ENCODE measurements at places on chromosomes 2 and 18.

DNA sequence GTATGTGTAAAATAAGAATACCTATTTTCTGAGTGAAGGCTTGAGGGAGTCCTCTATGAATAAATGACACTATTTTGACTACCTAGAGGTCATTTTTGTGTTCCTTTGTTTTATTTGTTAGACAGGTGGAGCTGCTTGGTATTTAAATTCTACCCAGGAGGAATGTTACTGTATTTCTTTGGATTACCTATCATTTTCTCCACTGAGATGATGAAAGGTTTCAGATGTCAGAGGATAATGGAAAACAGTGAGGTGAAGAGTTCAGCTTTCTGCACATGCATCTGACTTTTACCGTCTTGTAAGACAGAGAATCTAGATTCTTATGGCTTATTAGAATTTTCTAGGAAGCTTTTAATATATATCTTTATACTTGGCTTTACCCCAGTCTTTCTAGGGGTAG is 689.8 kb upstream of the NXPH2 start:
- no peak for DNase-seq

- no peak for DNase-seq
Measured at GRCh38 chr2:147456779-147457178, 388.1 kb upstream of the ACVR2A start.

- no peak for DNase-seq
Measured at GRCh38 chr2:159090514-159091201, 122.2 kb downstream of the TANC1 start.

DNA sequence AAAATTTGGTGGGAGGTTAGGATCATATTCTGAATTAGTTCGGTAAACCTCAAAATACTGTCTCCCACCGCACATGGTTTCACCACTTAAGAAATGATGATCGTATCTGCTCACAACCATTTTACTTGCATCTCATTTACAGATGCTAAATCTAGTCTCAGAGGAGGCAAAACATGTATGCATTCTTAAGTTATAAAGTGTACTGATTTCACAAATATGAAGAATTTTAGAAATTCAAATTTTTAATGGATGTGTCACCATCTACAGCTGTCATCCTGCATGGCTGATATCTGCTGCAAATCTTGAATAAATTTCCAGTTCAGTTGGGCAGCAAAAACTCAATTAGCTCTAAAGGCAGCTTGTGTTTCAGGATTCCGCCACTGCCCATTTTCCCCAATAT is 243.3 kb upstream of the KCNJ3 start:
- DNase-seq: no peak

- no peak for DNase-seq
Measured at GRCh38 chr2:21155365-21156136, 31.8 kb downstream of the TDRD15 start.

- no peak for DNase-seq
Measured at GRCh38 chr18:22838639-22839277, 94.4 kb upstream of the RBBP8 start.

GRCh38 chr2:143205106-143205764 is 76.0 kb downstream of the ARHGAP15 start:
- no peak for DNase-seq

DNA sequence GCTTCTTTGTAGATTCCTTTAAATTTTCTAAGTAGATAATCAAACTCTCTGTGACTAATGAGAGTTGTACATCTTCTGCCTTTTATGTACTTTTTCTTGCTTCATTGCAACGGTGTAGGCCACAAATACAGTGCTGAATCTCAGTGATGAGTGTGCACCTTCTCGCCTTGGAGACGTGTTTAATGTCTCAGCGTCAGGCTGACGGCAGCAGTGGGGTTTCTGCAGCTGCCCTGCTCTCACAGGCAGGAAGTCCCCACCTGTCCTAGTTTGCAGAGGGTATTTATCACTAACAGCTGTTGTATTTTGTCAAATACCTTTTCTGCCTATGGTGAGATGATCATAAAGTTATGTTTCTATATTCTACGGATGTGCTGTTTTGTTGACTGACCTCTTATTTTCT is 13.3 kb downstream of the AGXT start:
- no peak for DNase-seq

DNA sequence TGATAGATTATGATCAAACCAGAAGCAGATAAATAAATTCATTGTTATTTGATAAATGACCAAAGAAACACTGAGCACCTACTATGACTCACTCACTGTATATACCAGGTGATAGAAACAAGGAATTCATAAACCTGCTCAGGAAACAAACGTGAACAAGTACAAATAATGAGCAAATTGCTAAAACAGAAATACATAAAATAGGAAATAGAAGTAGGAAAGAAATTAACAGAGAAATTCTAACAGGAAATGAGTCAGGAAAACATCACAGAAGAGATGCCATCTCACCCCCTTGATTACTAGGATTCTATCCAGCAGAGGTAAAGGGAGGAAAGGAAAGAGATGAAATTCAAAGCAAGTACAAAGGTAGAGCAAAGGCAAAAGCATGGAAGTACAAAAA is 31.3 kb downstream of the EXOC6B start:
- DNase-seq: no peak

GRCh38 chr2:96095116-96095636 is 21.2 kb downstream of the ADRA2B start:
- no peak for DNase-seq

DNA sequence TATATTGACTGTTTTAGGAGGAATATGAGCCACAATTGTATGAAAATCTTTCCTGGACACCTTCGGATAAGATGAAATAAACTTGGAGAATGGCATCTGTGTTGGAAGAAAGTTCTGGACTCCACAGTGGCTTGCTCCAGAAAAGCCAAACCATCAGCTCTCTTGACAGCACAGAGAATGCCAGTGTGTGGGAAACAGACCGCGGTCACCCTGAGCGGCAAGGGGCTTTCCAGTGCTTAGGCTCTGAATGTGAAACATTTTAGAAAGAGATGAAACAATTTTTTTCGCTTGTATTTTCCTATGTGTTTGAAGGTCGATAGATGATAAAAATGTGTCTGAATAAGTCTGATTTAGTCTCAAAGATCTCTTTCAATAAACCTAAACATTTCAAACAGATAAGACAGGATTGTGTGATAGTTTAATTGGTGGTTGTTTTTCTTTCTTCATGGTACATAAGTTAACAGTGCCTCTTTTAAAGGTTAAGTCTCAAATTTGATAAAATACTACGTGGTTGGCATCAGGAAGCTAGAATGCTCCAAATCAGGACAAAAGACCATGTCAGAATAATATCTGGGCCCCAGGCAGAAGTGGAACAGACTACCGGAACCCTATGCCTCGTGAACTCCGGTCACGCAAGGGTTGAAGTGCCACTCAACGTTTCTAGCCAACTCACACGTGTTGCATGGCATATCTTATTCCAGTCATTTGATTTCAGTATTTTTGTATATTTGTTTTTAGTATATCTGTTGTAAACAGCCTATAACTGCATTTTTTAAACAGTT is 28.9 kb downstream of the PTGR3 start:
- DNase-seq: no peak

DNA sequence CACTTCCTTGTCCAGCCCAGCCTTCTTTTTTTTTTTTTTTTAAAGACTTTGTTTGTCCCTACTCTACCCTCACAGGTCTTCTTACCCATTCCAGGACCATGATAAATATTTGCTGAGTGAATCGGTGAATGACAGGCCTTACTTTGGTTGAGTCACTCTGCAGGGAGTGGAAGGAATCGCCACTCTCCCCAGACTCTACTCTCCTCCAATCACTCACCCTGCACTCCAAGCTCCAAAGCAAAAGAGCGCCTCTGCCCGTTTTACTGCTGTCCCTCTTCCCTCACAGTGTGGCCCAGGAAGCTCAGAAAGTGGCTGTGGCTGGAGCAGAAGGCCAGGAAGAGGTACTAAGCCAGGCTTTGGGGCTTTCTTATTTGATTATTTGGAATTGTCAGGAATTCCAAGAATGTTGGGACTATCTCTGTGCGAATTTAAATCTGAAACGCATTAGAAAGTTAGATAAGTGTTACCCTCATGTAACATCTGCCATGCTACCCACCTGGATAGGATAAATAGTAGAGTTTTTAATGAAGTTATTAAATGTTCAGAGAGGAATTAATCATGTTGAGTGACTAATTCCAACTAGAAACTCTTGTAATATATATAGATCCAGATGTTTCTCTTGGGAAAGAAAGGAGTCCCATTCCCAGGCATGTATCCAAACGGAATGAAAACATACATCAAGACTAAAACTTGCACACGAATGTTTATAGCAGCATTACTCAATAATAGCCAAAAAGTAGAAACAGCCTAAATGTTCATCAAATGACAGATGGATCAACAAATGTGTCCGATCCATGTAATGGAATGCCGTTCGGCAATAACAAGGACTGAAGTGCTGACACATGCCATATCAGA is 43.0 kb upstream of the CHMP1B start:
- no peak for DNase-seq

GRCh38 chr2:4020153-4020552 is 316.8 kb downstream of the DCDC2C start:
- no peak for DNase-seq

GRCh38 chr2:106257830-106258229 is 63.7 kb upstream of the UXS1 start:
- no peak for DNase-seq

DNA sequence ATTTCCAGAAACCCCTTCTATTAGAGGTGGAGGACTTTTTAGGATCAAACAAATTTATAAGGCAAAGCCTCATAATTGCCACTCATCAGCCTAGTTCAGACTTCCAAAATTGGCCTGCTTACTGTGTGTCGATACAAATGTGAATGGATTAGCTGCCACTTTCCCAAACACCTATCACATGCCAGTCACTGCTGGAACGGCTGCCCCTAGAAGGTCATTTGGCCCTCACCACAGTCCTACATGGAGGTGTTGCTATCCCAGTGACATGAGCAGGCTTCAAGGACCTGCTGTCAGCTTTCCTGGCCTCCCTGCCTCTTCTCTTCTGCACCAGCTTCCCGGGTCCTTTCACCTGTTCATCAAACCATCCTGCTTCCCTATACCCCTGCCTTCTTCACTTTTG is 279.2 kb upstream of the SKOR2 start:
- DNase-seq: no peak

DNA sequence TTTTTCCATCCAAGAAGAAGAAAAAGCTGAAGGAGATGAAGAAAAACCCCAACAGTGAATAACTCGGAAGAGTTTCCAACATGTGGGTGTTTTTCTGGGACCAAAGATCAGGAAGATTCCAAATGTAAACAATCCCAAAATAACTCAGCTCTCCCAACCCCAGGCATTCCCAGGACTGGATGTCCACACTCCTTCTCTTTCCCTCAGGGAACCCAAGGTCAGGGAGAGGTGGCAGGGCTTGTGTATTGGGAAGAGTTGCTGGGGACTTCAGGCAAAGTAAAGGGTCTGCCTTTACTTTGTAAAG is 268.0 kb downstream of the DYSF start:
- no peak for DNase-seq

DNA sequence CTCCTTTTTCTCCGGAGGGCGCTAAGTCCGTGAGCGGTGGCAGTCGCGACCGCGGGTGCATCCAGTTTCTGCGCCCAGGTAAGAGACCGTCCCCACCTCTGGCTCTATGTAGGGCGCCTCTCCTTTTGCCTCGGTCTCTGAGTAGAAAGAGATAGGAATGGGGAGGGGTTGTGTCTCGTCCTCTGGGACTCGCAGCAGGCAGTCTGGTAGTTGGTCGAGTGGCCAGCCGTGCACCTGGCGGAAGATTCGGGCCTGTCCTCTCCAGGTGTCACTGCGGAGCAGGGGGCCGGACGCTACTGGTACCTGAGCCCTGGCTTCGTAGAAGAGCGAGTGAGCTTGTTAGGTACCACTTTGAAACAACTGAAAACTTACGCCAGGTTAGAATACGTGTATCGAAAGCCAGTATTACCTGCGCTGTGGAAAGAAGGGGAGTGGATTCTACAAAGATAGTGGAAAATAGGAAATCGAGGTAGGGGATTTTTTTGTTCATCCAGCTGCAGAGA is 403 bp downstream of the MAP2 start:
- DNase-seq: no peak

DNA sequence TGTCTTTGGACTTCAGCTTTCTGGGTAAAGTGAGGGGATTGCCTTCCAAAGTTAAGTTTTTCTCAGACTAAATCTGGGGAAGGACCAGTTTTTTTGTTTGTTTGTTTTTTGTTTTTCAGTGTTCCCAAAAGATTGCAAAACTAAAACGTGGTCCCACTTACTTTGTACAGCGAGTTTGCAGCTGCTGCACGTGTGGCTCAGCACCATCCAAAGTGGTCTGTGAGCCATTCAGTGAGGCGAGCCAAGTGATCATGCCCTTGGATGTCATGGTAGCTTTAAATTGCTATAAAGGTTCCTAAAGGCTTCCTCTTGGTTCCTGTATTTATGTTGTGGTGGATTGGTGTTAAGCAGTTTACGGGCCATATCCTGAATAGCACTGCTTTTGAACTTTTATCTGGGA is 23.0 kb downstream of the TET3 start:
- no peak for DNase-seq

DNA sequence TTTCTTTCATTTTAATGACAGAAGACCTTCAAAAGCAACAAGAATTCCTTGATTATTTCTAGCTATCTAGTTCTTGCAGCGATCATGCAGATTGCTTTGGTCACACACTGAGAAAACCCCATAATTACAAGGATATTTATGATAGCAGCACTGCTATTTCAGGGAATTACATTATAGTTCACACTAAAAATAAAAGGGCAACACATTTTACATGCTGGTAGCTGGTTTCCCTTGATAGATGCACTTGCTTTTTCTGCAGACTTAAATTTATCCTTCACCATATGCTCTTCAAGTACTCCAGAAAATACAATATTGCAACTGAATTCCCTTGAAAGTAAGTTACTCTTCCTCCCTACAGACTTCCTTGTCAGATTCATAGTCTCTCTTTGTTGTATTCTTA is 751.1 kb downstream of the CCDC85A start:
- no peak for DNase-seq

DNA sequence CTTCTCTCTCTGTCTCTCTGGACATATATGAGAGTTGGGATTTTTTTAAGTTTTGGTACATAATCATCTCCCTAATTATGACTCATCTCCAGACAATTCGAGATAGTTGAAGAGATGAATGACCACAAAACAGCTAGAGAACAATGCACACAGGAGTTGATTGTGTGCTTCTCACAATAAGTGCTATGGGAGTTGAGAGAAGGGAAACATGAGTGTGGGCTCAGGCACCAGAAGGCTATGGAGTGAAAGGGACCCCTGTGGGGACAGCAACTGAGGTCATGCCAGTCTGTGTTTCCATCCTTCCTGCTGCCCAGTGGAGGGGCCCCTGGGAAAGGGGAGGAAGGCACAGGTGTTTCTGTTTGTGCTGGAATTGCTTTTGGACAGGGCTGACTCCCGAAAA is 6.5 kb upstream of the YWHAQ start:
- DNase-seq: peak; percentile 95

DNA sequence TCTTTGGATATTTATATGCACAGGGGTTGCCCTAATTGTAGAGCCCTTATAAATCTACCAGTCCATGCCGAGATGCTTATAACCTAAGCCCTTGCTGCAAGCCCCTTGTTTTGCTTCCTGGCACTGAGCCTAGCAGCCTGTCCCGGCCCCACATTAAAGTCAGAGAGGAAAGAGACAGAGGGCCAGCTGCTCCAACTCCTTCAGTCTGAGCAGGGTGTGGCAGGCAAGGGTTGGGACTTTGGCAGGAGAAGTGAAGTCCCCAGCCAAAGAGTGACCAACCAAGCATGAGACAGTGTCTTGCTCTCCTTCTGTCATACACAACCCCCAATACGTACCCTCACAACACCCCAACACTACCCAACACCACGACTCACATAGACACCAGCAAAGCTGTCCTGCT is 54.7 kb upstream of the FZD7 start:
- no peak for DNase-seq

Data from globus pallidus (tissue), 1 donor.